ENCODE measurements at places on chromosomes 12 and 14. TPM values are rescaled to one million over a fixed set of nuclear protein-coding genes. Genes with fewer than 3 reads are reported as not detected.

Gene SERPINA12
- not detected for total RNA-seq

Gene BDKRB2
- total RNA-seq = 0.30 TPM

Gene SMAGP
- total RNA-seq = 1.8 TPM

Gene RAB21
- total RNA-seq = 162 TPM

Gene GSG1
- not detected for total RNA-seq

DNA sequence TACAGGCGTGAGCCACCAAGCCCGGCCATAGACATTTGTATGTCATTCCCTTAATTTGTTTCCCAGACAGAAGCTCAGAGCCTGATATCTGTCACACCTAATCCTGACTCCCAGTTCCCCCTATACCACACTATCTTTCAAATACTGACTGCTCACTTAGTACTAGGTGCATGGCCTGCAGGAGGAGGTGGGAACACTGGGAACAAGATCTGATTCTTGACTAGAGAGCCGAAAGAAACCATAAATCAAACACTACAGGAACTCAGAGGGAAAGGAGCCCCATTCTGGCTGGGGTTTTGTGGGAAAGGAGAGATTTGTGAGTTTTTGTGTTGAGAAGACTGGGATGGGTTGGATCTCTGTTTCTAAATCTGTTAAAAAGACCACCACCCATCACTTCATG, 4.9 kb downstream of the KHNYN start:
- DNase-seq = no peak

GRCh38 chr14:59997449-59997848, 77.5 kb downstream of the LRRC9 start:
- no peak for DNase-seq

DNA sequence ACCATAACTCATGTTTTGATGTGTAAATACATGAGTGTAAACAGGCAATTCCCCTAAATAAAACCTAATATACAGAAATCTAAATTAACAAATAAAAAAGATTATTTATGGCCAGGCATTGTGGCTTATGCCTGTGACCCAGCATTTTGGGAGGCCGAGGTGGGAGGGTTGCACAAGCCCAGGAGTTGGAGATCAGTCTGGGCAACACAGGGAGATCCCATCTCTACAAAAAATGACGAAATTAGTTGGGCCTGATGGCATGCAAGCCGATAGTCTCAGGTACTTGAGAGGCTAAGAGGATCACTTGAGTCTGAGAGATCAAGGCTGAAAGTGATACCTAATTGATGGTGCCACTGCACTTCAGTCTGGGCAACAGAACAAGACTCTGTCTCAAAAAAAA, 48.7 kb downstream of the BCAT1 start:
- DNase-seq = no peak

GRCh38 chr12:112979041-112979680, 842 bp downstream of the OAS2 start:
- no peak for DNase-seq

GRCh38 chr14:68702135-68702534, 90.7 kb downstream of the ZFP36L1 start:
- no peak for DNase-seq

DNA sequence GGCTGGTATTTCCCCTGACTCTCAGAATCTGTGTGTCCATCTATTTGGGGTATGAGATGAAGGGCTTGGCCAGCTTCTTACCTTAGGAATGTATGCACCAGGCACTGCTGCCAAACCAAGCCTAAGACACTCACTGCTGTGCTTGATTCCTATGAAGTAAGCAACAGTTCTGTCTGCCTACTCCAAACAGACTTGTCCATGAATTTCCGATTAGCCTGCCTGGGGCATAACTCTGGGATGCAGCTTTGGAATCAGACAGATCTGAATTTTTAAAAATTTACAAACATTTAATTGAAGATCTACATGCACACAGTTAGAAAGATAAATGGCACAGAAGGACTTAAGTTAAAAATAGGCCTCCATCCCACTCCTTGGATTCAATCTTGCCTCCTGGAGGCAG, 59.5 kb upstream of the JDP2 start:
- no peak for DNase-seq

DNA sequence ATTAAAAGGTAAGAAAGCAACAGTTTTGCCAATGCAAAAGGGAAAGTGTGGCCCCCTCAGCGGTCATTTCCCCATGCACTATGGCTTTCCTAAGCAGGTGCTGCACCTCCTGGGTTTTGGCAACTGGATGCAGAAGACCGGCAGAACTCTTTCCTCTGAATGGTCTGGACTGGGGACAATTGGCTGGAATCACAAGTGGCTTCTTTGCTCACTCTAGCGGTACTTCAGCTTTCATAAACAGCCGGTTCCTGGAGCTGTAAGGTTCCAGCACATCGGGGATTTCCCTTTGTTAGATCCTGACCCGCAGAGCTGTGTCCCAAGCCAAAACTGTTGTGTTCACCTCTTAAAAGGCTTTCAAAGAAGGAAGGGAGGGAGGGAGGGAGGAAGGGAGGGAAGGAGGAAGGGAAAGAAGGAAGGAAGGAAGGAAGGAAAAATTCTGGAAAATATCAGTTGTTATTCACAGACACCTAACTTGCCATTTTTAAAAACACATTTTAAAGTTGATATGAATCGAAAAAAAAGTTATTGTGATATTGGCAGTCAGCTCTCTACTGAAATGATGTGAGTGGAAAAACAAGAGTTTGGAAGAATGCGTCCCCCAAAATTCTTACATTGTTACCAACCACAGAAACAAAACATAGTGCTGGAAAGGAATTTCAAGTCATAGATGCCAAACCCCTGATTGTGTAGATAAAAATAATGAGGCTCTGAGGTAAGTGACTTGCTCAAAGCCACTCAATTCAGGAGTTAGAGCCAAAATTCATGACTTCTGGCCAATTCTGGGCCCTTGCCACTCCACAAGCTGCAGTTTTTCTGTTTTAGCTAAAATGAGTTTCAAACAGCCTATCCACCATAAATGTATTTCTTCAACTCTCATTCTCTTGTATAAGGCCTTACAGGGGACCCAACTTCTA, 220.6 kb upstream of the HMGA2 start:
- no peak for DNase-seq

Measured in psoas muscle (tissue), 8 donors.